Endodermal cell (in vitro differentiated cells): ENCODE measurements at places on chromosomes 7 and 10. TPM values are rescaled to one million over a fixed set of nuclear protein-coding genes. Genes with fewer than 3 reads are reported as not detected.

DNA sequence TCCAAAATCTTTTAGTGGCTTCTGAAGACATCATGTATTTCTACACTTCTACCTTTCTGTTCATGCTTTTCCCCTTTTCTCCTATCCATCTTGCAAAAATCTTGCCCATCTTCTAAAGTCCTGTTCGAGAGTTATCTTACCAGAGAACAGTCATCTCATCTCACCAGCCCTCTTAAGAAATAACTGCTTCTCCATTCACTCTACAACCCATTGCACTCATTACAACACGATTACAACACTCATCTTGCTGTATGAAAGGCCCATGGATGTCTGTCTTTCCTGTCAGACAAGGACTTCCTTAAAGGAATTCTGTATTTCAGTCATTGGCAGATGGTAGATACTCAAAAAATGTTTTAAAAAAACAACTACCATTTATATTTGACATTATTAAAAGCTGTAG, 30.8 kb downstream of the ZNF438 start:
- H3K4me3 ChIP-seq, result no peak overlapping the region
- DNase-seq, result no peak
- peaks cover 8% of the 10 kb centered on the region for H3K4me1 ChIP-seq
- no peak overlapping the region for H3K27ac ChIP-seq

DNA sequence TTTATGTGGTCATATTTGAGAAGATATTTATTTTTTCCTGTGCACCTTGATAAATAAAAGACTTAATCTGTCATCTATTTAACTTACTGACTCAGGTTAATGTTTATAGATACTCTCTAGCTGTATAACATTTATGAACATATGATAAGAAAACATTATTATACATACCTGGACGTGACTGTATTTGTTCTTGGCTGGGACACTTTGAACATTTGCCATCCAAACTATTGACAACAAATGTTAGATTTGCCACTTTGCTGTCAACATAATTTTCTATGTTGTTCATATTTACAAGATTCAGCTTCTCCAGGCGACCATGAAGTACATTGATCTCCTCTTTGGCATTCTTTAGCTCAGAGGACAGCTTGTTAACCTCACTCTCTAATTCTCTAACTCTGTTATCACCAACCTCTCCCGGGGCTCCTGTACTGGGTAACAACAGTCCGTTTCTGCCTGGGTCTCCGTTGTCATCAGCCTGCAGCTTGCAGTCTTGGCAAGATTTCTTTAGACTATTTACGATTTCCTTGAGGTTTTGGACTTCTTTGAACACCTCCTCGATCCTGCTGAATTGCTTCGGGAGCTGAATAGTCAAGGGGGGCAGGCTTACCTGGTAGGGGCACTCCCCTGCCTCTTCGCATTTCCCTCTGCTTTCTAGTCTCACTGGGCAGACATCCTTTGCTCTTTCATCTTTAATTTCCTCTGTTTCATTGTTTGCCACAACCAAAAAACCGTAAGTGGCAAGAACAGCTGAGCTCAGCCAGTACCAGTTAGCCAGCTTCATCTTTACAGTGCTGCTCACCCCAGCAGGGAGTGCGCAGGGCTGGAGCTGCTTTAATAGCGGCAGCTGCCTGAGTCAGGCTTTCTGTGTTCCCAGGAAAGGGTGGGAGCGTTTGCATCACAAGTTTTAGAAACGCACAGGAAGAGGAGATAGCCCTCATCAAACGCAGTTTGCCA, at the start of gene FGL2:
Gene FGL2, minus strand, starts transcription at position 807 of the 954 bp plus-strand sequence. Its CDS starts 26 bp downstream, at position 781.
- peak; percentile 60 for DNase-seq
- H3K27me3 ChIP-seq, result no peaks in the 10 kb centered on the region
- no peak within 1 kb of the TSS for H3K4me3 ChIP-seq
- no peaks in the 10 kb centered on the region for H3K36me3 ChIP-seq
- no peak within 1 kb of the TSS for H3K27ac ChIP-seq

GRCh38 chr10:36236931-36237330, 594.8 kb upstream of the FZD8 start:
- no peak overlapping the region for H3K27ac ChIP-seq
- no peaks in the 10 kb centered on the region for H3K36me3 ChIP-seq
- no peak overlapping the region for H3K4me3 ChIP-seq
- no peaks in the 10 kb centered on the region for H3K27me3 ChIP-seq
- no peak for DNase-seq
- no peaks in the 10 kb centered on the region for H3K4me1 ChIP-seq

DNA sequence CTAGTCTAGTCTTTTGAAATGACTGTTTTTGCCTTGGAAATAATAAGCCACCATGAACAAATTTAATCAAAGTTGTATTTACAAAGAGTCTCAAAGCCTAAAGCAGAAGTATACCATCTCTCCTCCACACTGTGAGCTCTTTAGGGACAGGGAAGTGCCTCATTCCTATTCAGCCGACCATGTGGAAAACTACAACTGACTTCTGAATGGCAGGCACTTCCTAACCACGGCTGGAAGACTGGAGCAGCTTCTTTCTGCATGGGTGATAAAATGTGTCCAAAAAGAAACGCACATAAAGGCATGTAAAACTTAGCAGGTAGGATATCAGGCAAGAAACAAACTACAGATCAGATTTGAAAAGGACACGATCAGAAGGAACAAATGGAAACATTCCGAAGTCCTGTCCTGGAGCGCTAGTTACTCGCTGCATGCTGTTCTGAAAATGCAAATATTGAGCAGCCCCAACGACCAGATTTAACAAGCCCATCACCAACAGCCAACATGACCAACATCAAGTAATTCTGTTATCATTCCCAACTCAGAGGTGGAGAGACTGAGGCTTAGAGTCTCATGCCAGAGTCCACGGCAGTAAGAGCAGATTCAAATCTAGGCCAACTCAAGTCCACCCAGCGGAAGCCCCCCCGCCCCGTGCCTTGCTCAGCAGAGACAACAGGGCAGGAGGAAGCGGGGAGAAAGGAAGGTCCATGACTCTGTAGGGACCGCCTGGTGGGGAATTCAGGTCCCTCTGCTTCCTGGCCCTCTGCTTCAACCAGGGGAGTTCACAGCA, 26.5 kb downstream of the CTBP2 start:
- H3K27ac ChIP-seq, result no peak overlapping the region
- no peaks in the 10 kb centered on the region for H3K27me3 ChIP-seq
- H3K36me3 ChIP-seq, result peaks cover 32% of the 10 kb centered on the region

DNA sequence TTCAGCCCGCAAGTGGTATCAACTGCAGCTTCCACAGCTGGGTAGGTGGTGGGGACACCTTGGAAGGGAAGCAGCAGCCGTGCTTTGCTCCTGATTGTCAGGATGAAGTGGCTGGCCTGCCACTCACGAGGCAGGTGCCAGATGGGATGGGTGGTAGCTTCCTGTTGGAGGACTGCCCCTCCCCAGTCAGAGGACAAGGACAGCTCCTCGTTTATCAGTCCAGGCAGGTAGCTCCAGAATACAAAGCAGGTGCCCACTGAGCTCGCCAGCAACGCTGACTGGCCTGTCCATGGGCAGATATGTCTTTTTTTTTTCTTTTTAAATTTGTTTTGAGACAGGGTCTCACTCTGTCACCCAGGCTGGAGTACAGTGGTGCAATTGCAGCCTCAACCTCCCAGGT, 431.3 kb downstream of the GALNT17 start:
- H3K27ac ChIP-seq, result no peak overlapping the region
- no peaks in the 10 kb centered on the region for H3K4me1 ChIP-seq
- H3K27me3 ChIP-seq, result no peaks in the 10 kb centered on the region
- no peak for DNase-seq
- H3K4me3 ChIP-seq, result no peak overlapping the region
- peaks cover 6% of the 10 kb centered on the region for H3K36me3 ChIP-seq

GRCh38 chr10:36183726-36184125, 541.6 kb upstream of the FZD8 start:
- H3K4me1 ChIP-seq, result no peaks in the 10 kb centered on the region
- H3K4me3 ChIP-seq, result no peak overlapping the region
- no peak for DNase-seq
- H3K36me3 ChIP-seq, result no peaks in the 10 kb centered on the region
- H3K27ac ChIP-seq, result no peak overlapping the region

- no peak overlapping the region for H3K4me3 ChIP-seq
- no peaks in the 10 kb centered on the region for H3K27me3 ChIP-seq
- peaks cover 19% of the 10 kb centered on the region for H3K4me1 ChIP-seq
- no peak overlapping the region for H3K27ac ChIP-seq
- peaks cover under 1% of the 10 kb centered on the region for H3K36me3 ChIP-seq
- DNase-seq, result no peak
Observed at GRCh38 chr10:21531164-21531563, 2.9 kb upstream of the MLLT10 start.

GRCh38 chr7:92843034-92843760, 6.8 kb upstream of the CDK6 start:
- no peaks in the 10 kb centered on the region for H3K36me3 ChIP-seq
- H3K27me3 ChIP-seq, result no peaks in the 10 kb centered on the region
- H3K27ac ChIP-seq, result no peak overlapping the region
- DNase-seq, result no peak
- peaks cover 8% of the 10 kb centered on the region for H3K4me1 ChIP-seq

- no peaks in the 10 kb centered on the region for H3K27me3 ChIP-seq
- H3K36me3 ChIP-seq, result no peaks in the 10 kb centered on the region
- no peak overlapping the region for H3K27ac ChIP-seq
- DNase-seq, result no peak
Observed at GRCh38 chr7:120064565-120064964, 208.4 kb upstream of the KCND2 start.

Gene HABP2
- 0.19 to 0.97 TPM (median 0.71 TPM) in 3 replicates for total RNA-seq
